Ascending aorta (tissue), 2 donors: ENCODE measurements at places on chromosomes 11 and 22. TPM values are rescaled to one million over a fixed set of nuclear protein-coding genes. Genes with fewer than 3 reads are reported as not detected.
A peak's percentile ranks its signal among the peaks of the same experiment; 100 is the strongest.

GRCh38 chr22:49724030-49724892, 103.4 kb downstream of the BRD1 start:
- no peaks in the 10 kb centered on the region for H3K36me3 ChIP-seq
- no peak overlapping the region for H3K27ac ChIP-seq
- peak; percentile 54 for DNase-seq
- H3K4me3 ChIP-seq: no peak overlapping the region

GRCh38 chr11:128903248-128904061, 12.3 kb downstream of the KCNJ5 start:
- H3K27me3 ChIP-seq: no peaks in the 10 kb centered on the region
- DNase-seq: no peak
- H3K4me1 ChIP-seq: peaks cover 14% of the 10 kb centered on the region
- H3K27ac ChIP-seq: no peak overlapping the region
- no peak overlapping the region for H3K4me3 ChIP-seq
- no peaks in the 10 kb centered on the region for H3K36me3 ChIP-seq

- H3K4me1 ChIP-seq: no peaks in the 10 kb centered on the region
- no peak overlapping the region for H3K4me3 ChIP-seq
- no peaks in the 10 kb centered on the region for H3K36me3 ChIP-seq
- no peaks in the 10 kb centered on the region for H3K27me3 ChIP-seq
- H3K27ac ChIP-seq: no peak overlapping the region
Measured at GRCh38 chr11:39641751-39642150, 1817.7 kb downstream of the LRRC4C start.

GRCh38 chr11:118052581-118053206, 24.2 kb upstream of the TMPRSS4 start:
- no peak overlapping the region for H3K4me3 ChIP-seq
- H3K27ac ChIP-seq: no peak overlapping the region
- H3K36me3 ChIP-seq: no peaks in the 10 kb centered on the region
- no peak for DNase-seq
- no peaks in the 10 kb centered on the region for H3K27me3 ChIP-seq

ANGPTL5 gene
- total RNA-seq: not detected

FAM89B gene
- total RNA-seq: 104 TPM
